ENCODE measurements at places on chromosomes 12 and 14. TPM values are rescaled to one million over a fixed set of nuclear protein-coding genes. Genes with fewer than 3 reads are reported as not detected.

- DNase-seq = no peak
These were observed 7.5 kb downstream of the UTP20 start for GRCh38 chr12:101287357-101287756.

DNA sequence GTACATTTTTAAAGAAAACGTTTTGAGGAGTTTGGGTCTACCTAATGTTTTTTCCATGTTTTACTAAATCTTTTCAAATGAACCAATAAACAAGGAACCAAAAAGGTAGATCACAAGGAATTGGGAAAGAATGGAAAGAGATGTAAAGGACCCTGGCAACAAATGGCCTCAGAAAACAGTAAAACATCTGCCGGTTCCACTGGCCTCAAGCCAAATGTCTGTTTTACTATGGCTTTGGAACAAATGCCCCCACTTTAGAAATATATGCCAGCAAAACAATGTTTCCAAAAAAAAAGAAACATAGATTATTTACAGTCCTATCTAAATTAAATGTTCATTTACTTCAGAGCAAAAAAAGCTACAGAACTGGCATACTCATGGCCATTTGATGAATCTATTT lies 3.0 kb downstream of the TRMT5 start:
- no peak for DNase-seq

DNA sequence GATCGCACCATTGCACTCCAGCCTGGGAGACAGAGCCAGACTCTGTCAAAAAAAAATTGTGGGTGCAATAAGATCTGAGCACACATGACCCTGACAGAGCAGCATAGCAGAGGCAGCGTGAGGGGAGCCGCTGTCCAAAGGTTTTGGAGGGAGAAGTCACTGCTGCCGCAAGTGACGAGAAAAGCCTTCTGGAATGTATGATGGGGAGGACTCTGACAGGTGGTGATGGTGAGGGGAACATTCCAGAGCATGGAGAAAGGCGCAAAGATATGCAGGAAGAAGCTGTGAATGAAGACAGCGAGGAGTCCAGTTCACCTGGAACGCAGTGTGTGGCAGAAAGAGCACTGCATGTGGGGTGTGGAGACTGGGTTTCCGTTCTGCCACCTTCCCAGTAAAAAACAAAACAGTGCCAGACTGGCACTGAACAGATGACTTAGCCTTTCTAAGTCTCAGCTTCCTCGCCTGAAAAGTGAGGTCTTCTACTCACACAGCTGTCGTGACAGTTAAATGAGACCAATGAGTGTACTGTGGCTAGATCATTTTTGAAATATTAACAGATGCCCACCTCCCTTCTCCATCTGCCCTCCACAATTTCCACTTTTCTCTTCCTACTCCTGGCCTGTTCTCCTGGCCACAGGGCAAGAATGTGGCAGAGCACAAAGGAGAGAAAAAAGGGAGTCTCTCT lies 53.4 kb upstream of the PTHLH start:
- no peak for DNase-seq

DNA sequence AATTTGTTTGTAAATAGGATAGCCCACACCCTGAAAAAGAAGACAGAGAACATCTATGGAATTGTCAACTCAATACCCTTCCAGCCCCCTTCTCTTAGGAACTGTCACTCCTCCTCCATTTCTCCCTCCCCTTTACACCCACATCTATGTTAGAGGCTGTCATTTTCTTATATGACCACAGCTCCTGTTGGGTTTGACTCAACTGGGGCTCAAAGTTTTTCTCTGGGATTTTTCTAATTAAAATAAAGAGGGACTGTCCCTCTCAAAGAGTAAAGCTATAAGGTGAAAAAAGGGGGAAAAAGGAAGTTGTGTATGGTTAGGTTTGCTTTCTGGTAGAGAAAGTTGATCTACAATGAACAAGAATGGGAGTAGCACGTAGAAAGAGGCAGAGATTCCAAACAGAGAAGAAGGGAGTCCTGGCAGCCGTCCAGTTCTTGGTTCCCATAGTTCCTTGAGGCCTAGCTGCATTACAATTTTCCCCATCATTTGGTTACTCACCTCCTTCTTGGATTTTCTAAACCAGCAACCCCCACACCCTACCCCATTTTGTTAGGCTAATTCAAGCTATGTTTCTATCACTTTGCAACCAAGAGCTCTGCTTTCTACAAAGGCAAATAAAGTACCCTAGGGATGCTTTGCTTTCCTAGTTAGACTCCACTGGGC lies 44.3 kb upstream of the STK38L start:
- DNase-seq = no peak

DNA sequence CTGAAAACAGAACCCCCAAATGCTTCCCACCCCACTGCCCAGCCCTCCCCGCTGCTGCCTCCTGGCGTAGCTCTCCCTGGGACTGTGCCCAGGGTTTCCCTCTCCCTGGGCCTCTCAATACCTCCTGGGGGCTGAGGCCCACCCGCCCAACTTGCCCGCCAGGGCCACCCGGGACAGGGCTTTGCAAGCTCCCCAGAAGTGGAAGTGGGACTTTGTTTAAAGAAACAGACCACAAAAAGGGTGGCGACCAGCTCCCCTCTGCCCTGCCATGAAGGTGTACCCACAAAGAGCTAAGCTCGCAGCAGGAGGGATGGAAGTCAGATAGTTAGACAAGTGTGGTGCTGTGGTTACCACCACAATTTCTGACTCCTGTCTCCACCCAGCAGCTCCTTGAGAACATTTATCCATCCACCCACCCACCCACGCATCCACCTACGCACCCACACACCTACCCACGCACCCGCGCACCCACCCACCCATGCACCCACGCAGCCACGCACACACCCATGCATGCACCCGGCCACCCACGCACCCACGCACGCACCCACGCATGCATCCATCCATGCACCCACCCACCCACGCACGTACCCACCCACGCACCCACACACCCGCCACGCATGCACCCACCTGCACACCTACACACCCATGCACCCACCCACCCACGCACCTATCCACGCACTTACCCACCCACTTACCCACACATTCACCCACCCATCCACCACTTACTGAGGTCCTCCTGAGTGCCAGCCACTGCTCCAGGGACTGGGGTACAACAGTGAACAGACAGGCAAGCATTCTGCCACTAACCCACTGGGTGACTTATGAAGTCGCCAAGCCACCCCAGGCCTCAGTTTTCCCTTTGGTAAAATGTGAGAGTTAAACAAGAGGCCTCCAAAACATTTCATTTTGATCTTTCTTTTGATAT lies 127.3 kb downstream of the SCARB1 start:
- no peak for DNase-seq

- DNase-seq = no peak
These were observed 178.8 kb downstream of the ETNK1 start for GRCh38 chr12:22803725-22804124.

- no peak for DNase-seq
These were observed 101.9 kb upstream of the BMP4 start for GRCh38 chr14:54058505-54058904.

GRCh38 chr12:5561057-5561456 lies 129.1 kb downstream of the NTF3 start:
- DNase-seq = no peak

DNA sequence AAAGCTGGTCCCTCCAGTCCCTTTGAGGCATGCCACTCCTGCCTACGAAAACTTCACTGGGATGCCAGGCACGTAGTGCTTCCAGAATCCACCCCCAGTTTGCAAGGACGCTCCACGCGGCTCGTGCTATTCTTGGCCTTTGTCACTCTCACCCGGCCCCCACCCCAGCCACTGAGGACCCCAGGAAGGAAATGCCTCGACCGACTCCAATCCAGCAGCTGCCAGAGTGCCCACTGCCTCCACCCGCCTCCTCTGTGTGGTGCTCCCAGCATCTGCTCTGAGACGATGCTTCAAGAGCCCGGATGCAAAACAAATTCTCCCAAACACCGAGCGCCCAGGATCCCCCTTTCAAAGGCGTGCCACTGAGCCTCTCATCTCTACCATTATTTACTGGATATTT lies 123.9 kb downstream of the RFLNA start:
- DNase-seq = no peak

- no peak for DNase-seq
These were observed 15.5 kb downstream of the COX14 start for GRCh38 chr12:50127546-50127945.

GRCh38 chr14:55681096-55681495 lies 101.1 kb downstream of the KTN1 start:
- no peak for DNase-seq

GRCh38 chr14:105013150-105013785 lies 7.6 kb downstream of the CDCA4 start:
- peak; percentile 78 for DNase-seq

- DNase-seq = peak; percentile 51
These were observed 1.7 kb downstream of the PDE3A start for GRCh38 chr12:20370014-20370386.

DNA sequence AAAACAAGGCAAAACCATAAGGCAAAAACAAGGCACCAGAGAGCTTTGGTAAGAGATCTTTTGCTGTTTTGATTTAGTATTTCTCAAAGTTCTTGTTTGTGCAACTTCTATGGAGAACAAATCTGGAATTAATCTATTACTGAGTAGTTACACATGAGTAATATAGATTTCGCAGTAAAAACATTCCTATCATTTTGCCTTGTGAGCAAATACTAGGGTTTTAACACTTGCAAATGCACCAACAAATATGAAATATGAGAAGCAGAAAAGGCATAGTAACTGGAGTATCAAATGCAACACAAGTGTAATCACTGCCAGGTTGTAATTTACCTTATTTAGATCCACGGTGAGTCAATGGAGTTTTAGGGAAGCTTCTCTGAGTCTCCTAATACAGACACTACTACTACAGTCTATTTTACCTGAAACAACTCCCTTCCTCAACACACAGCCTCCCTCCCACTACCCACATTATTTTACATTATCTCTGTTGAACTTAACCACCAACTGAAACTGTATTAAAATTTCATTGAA lies 324.1 kb downstream of the FLRT2 start:
- no peak for DNase-seq

DNA sequence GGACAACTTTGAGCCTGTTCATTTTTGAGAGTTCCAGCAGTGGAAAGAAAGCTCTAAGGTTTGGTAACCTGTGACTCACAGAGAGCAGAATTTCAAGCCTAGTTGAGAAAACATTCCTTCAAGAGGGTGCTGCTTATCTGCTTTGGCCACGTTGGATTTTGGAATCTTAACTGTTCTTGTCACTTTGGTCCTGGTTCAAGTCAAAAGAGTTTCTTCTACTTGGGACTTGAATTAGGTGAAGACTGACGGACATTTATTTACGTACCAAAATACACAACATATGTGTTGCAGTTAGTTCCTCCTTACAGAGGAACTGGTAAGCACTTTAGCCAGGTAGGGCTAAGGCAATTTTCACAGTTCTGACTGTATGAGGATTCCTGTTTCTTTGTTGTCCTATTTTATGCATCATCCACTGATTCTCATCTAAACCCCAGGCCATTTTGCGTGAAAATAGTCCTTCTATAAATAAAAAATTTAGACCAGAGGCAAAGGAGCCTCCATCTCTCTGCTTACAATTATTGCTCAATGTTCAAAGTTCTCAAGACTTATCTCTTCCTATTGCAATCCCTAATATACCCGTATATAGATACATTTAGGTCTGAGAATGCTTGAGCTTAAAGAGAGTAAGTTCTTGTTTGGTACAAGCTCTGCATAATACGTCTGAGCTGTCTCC lies 580.9 kb downstream of the DIO2 start:
- no peak for DNase-seq

GRCh38 chr12:49461221-49461620 lies 77.6 kb upstream of the KCNH3 start:
- DNase-seq = no peak

- no peak for DNase-seq
These were observed 30.4 kb downstream of the CDC42BPB start for GRCh38 chr14:103026988-103027387.

DNA sequence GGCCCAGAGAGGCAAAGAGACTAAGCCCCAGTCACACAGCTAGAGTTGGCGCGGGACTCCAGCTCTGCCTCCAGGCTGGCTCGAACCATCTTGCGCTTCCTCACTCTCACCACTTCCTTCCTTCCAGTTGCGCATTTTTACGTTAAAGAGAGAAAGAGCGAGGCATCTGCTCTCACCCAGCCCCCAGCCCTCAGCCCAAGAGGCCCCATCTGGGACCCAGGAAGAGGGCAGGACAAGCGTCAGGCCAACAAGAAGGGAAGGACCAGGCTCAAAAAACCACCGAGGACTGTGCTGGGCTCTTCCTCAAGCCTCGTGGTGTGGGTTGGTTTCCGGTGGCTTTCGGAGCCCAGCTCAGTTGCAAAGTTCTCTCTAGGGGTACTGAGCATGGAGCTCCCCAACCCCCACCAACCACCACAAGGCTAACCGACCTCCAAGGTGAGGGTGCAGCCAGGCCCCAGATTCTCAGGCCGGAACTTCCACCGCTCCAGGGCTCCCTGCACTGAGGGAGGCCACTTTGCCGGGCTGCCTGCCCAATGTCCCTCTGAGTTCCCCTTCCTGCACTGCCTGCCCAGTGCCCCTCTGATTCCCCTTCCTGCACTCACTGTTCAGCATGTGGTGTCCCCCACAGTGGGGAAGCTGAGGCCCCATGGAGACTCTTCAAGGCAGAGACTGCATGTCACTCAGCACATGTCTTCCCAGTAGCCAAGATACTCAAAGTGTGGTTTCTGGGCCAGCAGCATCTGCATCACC lies 35.9 kb downstream of the TESC start:
- DNase-seq = peak; percentile 79

GRCh38 chr12:81465191-81465590 lies 294.0 kb downstream of the PPFIA2 start:
- DNase-seq = no peak

GRCh38 chr14:33430414-33431035 lies 491.8 kb downstream of the NPAS3 start:
- DNase-seq = no peak

GRCh38 chr12:124921200-124922031 lies 7.0 kb upstream of the UBC start:
- peak; percentile 81 for DNase-seq

- DNase-seq = no peak
These were observed 111.6 kb downstream of the ADGRD1 start for GRCh38 chr12:131065279-131065678.

DNA sequence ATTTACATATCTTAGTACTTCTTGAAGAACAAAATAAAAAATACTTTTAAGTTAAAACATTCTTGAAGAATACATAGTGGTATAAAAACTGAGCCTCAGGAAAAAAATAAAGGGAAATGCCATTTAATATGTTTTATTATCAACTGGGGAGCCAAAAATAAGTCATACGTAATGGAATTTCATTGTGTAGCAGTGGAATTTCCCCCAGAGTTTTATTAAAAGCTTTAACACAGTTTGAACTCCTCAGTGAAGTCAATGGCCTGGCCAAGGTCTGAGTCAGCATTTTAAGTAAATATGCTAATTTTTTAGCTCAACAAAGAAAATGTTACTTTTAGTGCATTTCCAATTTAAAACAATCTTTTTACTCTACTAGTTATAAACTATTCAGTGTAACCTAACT lies 350.1 kb upstream of the ATP2B1 start:
- DNase-seq = no peak

- no peak for DNase-seq
These were observed 162.4 kb upstream of the TMEM260 start for GRCh38 chr14:56417173-56417572.

ZBTB39 gene
- polyA plus RNA-seq = 1.5 TPM

WNT5B gene
- 0.88 TPM for polyA plus RNA-seq

AQP2 gene
- not detected for polyA plus RNA-seq

INHBC gene
- polyA plus RNA-seq = not detected

GSC gene
- not detected for polyA plus RNA-seq

ARHGAP5 gene
- polyA plus RNA-seq = 22.5 TPM

SYNDIG1L gene
- polyA plus RNA-seq = 0.64 TPM

SMCO2 gene
- not detected for polyA plus RNA-seq

CD163 gene
- 22.3 TPM for polyA plus RNA-seq

PRIMA1 gene
- polyA plus RNA-seq = 0.69 TPM

KERA gene
- polyA plus RNA-seq = not detected

TAS2R50 gene
- polyA plus RNA-seq = not detected
